Panc1 (cell line): ENCODE measurements at places on chromosomes 12 and 14. TPM values are rescaled to one million over a fixed set of nuclear protein-coding genes. Genes with fewer than 3 reads are reported as not detected.

KRT2 gene
- 0.33 TPM for total RNA-seq

LIN7A gene
- not detected for total RNA-seq

LRRK2 gene
- 0.13 TPM for total RNA-seq

RNF212B gene
- not detected for total RNA-seq

TTC7B gene
- 40.9 TPM for total RNA-seq

SLC4A8 gene
- total RNA-seq, result 18.8 TPM

RIC8B gene
- total RNA-seq, result 16.1 TPM
